ENCODE measurements at places on chromosomes 16 and 17.
A peak's percentile ranks its signal among the peaks of the same experiment; 100 is the strongest.

DNA sequence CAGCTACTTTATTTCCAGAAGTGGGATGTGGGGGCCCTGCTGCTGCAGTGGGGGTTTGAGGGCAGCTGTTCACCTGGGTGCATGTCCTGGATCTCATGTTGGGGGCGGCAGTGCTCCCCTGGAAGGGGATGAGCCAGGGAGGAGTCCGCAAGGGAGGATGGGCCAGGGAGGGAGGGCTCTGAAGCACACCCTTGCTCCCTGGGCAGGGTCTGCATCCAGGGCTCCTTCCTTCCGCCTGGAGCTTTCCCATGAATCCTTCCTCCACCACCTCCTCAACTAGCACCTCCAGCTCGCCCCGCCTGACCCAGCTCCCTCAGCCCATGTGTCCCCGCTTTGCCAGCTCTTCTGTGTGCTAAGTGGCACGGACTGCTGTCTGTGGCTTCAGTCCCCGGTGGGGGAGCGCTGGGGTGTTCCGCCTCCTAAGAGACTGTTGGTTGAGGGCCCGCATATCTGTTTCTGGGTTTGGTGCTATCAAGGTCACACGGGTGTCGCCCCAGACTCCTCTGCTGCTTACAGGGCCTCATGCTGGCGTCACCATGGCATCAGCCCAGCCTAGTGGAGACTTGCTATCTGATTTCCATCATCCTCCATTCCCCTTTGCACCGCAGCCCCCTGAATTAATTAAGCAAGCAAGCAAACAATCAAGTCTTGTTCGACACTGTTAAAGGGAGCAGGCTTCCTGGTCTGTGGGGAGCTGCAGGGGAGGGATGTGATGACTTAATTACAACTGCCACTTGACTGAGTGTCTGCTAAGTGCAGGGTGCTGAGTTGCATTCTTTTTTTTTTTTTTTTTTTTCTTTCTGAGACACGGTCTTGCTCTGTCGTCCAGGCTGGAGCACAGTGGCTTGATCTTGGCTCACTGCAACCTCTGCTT, 71.8 kb downstream of the PRKCA start:
- peak; percentile 51 for DNase-seq

GRCh38 chr16:47461598-47462266, 601 bp downstream of the PHKB start:
- peak; percentile 9 for DNase-seq

DNA sequence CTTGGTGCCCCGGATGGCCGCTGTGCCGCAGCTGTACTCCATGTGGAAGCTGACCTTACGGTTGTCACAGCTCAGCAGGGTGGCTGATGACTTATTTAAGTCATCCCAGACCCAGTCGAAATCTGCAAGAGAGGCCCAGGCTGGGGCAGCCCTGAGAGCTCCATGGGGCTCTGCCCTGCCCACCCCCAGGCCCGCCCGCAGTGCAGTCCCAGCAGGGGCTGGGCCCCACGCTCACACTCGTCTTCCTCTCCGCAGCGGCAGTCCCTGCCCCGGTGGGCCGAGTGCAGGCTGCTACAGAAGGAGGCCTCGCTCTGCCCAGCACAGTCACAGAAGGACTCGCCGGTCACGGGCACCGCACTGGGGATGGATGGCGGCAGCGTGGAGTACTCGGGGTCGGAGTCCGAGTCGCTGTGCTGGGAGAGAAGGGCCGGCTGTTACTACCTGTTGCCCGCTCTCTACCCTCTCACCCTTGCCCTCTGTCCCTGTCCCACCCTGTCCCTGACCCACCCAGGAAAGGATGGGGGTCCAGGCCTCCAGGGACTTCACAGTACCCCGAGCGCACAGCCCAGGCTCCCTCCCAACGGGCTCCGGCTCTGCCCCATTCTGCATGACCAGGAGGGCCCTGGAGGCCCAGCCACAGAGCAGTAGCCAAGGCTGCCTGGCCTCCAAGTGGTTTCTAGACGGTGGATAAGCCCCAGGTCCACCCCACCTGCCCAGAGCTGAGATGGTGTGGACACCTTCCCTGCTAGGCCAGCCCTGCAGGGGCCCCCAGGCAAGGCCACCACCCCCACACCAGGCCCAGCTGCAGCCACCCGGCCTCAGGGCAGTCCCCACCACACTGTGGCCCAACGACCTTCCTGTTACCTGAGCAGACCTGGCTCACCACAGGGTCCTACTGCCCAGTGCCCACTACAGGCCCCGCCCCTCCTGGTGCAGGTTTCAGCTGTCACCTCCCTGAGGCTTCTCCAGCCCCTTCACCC, 3.9 kb downstream of the SPSB3 start:
- DNase-seq = no peak

GRCh38 chr16:28572696-28573510, 19.2 kb downstream of the SGF29 start:
- DNase-seq = no peak

- DNase-seq = no peak
Measured at GRCh38 chr17:57911834-57912673, 43.2 kb downstream of the CUEDC1 start.

DNA sequence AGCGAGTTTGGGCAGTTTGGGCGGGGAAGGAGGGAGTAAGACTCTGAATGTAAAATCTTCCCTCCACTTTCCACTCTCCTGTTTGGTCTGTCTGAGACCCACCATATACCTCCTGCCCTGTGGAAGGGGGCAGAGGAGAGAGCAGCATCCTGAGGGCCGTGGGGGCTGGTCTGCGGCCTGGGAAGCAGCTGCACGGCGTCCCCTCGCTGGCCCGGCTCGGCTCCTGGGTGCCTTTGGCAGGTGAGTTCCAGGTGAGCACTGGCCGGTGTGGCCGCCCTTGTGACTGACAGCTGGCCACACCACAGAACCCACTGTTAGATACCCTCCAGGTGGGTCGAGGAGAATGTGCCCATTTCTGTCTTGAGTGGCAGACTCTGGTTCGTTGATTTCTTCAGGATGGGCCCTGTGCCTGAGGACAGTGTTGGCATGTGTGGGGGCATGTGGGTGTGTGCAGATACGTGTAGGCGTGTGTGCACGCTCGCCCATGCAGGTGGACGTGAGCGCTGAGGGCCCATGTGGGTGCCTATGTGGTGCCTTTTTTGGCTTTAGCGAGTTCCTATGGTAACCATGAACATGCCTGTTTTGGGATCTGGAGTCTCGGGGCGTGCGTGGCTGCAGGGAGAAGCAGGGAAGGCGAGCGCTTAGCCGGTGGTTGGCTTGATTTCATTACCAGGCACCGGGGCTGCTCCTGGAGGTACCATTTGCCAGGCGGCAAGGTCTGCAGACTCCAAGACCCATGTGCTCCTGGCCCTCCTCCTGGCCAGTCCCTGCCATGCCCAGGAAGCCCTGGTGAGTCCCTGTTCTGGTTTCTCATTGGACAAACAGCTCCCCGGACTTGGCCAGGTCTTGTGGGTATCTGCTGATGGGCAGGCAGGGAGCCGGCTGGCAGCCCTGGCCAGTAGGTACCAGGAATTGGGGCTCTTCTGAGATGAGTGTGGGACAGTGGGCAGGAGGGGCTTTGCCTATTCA, 12.4 kb downstream of the RAP1GAP2 start:
- no peak for DNase-seq

DNA sequence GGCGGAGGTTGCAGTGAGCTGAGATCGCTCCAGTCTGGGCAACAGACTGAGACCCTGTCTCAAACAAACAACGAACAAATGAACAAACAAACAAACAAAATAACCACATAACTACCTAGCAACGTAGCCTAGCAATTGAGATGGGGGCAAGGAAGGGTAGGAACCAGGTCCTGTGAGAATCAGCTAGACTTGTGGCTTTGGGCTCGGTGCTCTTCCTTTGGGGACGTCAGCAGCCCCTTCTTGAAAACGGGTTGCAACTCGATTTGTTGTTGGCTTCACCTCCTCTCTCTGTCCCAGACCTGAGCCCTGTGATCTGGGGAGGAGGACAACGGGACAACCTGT, 72.2 kb downstream of the ABCC1 start:
- DNase-seq = no peak

- peak; percentile 81 for DNase-seq
Measured at GRCh38 chr16:4900036-4900435, 36.9 kb downstream of the PPL start.

DNA sequence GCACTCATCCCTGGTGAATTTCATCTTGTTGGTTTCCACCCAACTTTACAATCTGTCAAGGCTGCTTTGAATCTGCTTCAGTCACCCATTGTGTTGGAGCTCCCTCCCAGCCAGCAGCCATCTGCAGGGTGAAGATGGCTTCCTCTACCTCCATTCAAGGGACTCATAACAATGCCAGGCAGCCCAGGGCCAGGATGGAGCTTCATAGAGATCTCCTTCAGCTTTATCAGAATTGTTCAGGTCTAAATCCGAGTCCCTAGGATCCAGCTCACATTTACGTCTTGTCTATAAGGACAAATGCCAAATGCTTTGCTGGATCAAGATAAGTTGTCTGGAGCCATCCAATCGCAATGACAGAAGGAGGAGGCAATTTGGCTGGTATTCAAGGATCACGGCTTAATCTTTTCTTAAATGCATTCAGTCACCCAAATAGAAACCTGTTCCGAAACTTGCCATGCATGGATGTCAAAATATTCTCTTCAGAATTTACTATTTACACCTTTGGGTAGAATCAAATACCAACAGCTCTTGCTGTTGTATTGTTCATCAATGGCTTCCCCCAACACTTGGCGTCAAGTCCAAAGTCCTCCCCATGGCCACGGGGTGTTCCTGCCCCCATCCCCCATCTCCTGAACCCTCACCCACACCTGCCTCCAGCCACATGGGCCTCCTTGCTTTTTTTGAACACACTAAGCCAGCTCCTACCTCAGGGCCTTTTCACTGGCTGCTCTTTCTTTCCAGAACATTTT, 3.8 kb upstream of the FAM171A2 start:
- no peak for DNase-seq

DNA sequence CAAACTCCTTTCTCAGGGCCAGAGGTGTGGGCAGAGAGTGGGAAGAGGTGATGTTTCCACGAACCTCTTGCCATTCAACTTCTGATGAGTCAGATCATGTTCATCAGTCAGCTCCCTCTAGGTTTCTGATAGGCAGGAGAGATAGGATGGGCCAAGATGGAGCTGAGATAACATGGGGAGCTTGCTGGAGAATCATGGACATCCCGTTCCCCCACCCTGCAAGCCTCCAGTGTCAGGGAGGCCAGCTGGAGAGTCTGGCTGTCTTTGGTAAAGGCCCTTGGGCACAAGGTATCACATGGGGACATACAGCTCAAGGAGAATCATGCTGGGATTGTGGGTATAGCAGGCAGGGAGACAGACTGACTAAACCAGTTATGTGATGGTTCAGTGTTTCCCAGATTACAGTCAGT, 136.0 kb upstream of the IRX3 start:
- DNase-seq = no peak

DNA sequence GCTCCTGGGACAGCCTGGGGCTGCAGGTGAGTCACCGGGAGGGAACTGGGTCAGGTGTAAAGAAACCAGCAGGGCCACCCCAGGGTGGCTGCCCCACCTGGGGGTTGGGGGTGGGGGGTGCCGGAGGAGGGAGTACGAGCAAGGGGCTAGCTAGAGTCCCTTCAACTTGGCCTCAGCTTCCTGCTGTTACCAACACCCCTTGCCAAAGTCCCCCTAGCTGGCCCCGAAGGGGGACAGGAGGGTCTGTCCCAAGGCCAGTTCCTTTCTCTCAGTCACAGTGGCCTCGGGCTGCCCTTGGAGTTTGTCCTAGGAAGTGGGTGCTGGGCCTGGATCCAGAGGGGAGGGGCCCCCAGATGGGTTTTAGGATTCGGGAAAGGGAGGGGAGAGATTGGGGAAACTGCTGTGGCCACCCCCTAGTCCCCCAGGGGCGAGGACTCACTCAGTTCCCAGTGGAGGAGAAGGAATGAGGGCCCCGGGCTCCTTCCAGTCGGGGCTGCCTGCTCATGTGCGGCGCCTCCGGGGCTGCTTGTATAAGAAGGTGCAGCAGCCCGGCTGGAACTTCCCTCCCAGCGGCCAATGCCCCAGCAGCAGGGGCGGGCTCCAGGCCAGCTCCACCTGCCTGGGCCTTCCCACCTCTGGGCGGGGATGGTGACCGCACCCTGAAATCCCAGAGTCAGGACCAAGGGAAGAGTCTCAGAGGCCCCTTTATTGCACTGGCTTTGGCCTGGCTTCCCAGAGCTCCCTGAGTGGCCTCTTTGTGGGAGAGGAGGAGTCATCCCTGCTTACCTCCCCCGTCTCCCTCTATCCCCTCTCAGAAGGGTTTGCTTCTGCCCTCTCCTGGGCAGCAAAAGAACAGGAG, 7.3 kb downstream of the ARHGAP27 start:
- peak; percentile 80 for DNase-seq

- DNase-seq = no peak
Measured at GRCh38 chr16:85222155-85222863, 110.0 kb upstream of the CIBAR2 start.

DNA sequence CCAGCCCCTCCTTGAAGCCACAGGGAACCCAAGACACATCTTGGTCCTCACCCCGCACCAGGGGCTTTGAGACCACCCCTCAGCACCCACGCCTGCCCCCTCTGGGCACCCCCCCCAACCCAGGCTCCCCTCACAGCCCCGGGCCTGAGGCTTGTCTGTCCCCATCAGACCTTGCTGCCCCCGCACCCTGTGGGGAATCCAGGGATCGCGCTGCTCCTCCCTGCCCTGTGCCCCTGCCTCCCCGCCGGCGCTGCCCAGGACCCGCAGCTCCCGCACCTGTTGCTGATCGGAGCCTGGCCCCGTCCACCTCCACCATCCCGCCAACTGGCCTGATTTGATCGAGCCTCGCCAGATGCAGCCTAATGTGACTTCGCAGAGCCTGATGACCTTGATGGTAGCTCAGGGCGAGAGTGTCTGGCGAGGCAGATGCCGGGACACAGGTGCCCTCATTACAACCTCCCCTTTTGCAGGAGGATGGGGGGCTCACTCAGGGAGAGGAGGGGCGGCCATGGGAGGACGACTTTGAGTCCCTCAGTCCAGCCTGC, 29.0 kb downstream of the SLC25A10 start:
- DNase-seq = no peak

DNA sequence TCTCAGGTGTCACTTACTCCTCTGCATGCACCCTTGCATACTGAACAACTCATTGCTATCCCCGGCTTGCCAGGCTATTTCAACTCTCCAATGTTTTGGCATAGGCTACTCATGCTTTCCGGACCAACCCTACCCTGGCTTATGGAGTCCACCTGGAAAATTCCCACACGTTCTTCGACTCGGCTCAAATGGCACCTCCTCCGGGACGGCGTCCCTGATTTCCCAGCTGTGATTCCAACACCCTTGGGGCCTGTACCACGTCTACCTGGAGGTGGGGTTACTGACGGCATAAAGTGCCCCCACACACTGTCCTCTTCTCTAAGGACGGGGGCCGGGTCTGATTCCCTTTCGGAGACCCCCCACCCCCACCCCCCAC, 498 bp downstream of the SMYD4 start:
- DNase-seq = no peak

GRCh38 chr16:83622010-83622409, 185.8 kb upstream of the HSBP1 start:
- DNase-seq = no peak

- no peak for DNase-seq
Measured at GRCh38 chr16:56787167-56787566, 57.2 kb downstream of the NUP93 start.
